SK-N-SH (cell line): ENCODE measurements at places on chromosomes 6 and 20. TPM values are rescaled to one million over a fixed set of nuclear protein-coding genes. Genes with fewer than 3 reads are reported as not detected.

OPRL1 gene
- 1.7 and 1.8 TPM in 2 replicates for polyA plus RNA-seq

FAM210B gene
- polyA plus RNA-seq, result 34.6 and 44.1 TPM in 2 replicates

CDSN gene
- polyA plus RNA-seq, result 0.02 TPM in 1 of 2 replicates, not detected in the other

TRIM31 gene
- polyA plus RNA-seq, result not detected in 2 replicates

ZC2HC1B gene
- polyA plus RNA-seq, result not detected in 2 replicates

EYA2 gene
- polyA plus RNA-seq, result 0.05 TPM in 1 of 2 replicates, not detected in the other

INSM1 gene
- polyA plus RNA-seq, result not detected in 2 replicates

PNLDC1 gene
- not detected in 2 replicates for polyA plus RNA-seq

- no peak for DNase-seq
- no peaks in the 10 kb centered on the region for H3K4me1 ChIP-seq
Observed at GRCh38 chr6:168722397-168722796, 281.4 kb downstream of the SMOC2 start.

- DNase-seq, result no peak
- H3K27me3 ChIP-seq, result no peaks in the 10 kb centered on the region
- H3K4me3 ChIP-seq, result no peak overlapping the region
- H3K4me1 ChIP-seq, result no peaks in the 10 kb centered on the region; the same call in none of the 2 replicates
Observed at GRCh38 chr20:53677447-53678314, 84.0 kb upstream of the ZNF217 start.

GRCh38 chr20:2255926-2256531, 39.8 kb upstream of the TGM3 start:
- no peaks in the 10 kb centered on the region for H3K36me3 ChIP-seq
- H3K4me1 ChIP-seq, result no peaks in the 10 kb centered on the region
- H3K27ac ChIP-seq, result no peak overlapping the region
- H3K27me3 ChIP-seq, result no peaks in the 10 kb centered on the region; the same call in 1 of the 2 replicates

DNA sequence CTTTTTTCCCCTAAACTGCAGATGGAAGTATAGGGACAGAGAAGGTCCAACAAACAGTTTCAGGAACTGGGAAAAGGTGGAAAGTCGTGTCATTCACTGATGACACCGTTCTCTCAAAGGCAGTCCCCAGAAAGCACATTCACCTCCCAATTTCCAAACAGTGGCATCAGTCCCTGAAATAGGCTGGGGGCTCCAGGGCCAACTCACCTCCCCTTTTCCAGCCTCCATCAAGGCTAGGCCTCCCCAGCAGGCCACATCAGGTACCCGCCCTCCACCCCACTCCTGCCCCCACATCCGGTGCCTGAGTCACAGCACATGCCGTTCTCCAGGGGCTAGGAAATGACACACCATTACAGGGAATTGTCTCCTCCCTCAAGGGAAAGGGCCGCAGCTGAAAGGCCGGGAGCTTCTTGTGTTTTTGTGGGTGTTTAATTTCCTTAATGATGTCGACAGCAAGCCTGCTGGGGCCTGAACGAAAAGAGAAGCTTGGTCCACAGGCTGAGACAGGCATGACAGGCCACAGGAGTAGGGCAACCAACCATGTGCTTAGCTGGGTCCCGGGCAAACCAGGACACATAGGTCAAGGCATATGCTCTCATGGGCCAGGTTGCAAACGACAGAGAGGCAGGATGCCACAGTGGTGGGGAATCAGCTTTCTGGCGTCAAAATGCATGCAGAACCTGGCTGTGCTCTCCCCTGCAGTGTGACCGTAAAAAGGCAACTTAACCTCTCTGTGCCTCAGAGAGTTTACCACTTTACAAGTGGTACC, 39.2 kb downstream of the ZMYND8 start:
- H3K4me1 ChIP-seq, result peaks cover 29% of the 10 kb centered on the region
- H3K4me3 ChIP-seq, result no peak overlapping the region
- no peaks in the 10 kb centered on the region for H3K36me3 ChIP-seq
- H3K27me3 ChIP-seq, result no peaks in the 10 kb centered on the region

DNA sequence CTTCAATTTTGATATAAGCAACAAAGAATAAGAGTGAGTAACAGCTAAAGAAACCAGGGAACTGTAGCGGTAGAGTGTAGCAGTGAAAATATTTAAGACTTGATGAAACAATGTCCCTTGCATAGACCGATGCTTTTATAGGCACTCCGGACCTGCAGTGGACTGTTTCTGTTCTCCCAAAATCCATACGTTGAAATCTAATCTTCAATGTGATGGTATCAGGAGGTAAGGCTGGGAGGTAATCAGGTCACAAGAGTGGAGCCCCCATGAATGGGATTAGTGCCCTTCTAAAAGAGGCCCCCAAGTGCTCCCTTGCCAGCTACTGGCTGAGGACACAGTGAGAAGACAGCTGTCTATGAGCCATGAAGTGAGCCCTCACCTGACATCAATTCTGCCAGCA, 260.4 kb downstream of the ADGB start:
- no peak overlapping the region for H3K27ac ChIP-seq
- no peak for DNase-seq
- peaks cover 11% of the 10 kb centered on the region for H3K4me1 ChIP-seq
- H3K36me3 ChIP-seq, result no peaks in the 10 kb centered on the region
- H3K4me3 ChIP-seq, result no peak overlapping the region

- no peak for DNase-seq
- H3K27ac ChIP-seq, result peak overlapping the region; percentile 94
- H3K27me3 ChIP-seq, result no peaks in the 10 kb centered on the region
- no peaks in the 10 kb centered on the region for H3K36me3 ChIP-seq
- no peak overlapping the region for H3K4me3 ChIP-seq
Observed at GRCh38 chr20:4063631-4064030, 48.3 kb upstream of the RNF24 start.

- H3K4me3 ChIP-seq, result peak overlapping the region; percentile 89
- peak overlapping the region; percentile 48 for H3K27ac ChIP-seq
- DNase-seq, result no peak
- H3K36me3 ChIP-seq, result no peaks in the 10 kb centered on the region
Observed at GRCh38 chr6:45424451-45424861, 46.7 kb upstream of the SUPT3H start.

- no peaks in the 10 kb centered on the region for H3K36me3 ChIP-seq
- H3K4me3 ChIP-seq, result no peak overlapping the region; the same call in 1 of the 2 replicates
- H3K27me3 ChIP-seq, result peaks cover 50% of the 10 kb centered on the region
- DNase-seq, result peak; percentile 68
Observed at GRCh38 chr20:21395666-21396598, 1.4 kb downstream of the NKX2-4 start.
